Mesenteric fat pad (tissue), 1 donor: ENCODE measurements at places on chromosomes 2 and 18.

GRCh38 chr18:76454418-76454817 lies 40.6 kb downstream of the ZNF516 start:
- DNase-seq = no peak

GRCh38 chr2:46666044-46666679 lies 186.8 kb downstream of the TMEM247 start:
- no peak for DNase-seq

GRCh38 chr18:44033144-44033701 lies 647.5 kb upstream of the SETBP1 start:
- no peak for DNase-seq

- no peak for DNase-seq
Observed at GRCh38 chr18:22084547-22084946, 84.8 kb upstream of the GATA6 start.

DNA sequence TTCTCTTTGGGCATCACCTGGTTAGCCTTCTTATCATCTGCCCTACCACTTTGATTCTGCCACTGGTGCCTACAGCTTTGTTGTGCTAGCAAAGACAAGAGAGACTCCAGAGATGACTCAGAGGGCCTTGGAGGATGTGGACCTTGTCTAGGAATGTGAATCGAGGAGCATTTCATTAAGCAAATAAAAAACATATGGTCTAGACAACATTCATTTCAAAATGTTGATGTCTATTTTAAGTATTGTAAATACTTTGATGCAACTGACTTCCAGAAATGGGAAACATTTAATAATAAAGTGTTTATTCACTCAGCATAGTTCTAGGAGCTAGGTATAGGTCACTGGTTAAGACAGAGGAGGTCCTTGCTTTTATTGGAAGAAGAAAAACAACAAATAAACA lies 195.5 kb downstream of the CDCA7 start:
- no peak for DNase-seq

- DNase-seq = peak; percentile 59
Observed at GRCh38 chr2:71524476-71524875, 71.1 kb downstream of the DYSF start.

DNA sequence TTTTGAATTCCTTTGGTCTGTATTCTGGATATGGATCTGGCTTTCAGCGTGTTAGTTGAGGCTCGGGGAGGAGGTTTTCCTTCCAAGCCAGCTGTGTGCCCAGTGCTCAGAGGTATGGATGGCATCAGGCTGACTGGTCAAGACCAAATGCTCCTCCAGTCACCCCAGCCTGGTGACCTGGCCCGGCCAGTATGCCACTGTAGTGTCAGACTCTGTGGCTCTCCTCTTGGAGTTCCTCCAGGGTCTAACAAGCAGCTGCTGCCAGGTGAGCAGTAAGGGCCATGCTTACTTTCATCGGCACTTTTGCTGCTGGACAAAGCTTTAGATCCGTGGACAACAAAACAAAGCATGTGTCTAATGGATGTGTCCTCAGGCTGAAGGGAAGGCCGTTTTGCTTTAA lies 44.1 kb downstream of the CABLES1 start:
- DNase-seq = no peak

DNA sequence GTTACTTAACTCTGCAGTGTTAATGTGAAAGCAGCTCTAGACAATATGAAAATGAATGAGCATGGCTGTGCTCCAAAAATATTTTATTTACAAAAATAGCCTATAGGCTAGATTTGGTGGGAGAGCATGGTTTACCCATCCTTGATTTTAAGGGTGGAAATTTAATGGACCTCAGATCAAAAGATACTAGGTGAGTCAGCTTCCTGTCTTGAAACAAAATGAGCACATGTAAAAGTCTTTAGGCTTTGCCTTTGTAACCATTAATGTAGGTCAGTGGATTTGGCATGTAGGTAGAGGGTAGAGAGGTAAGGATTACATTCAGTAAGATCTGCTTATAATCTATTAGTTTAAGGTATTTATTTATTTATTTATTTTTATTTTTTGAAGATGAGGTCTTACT lies 72.7 kb downstream of the GREB1L start:
- no peak for DNase-seq

GRCh38 chr2:174682578-174683391 lies 81.5 kb downstream of the CHRNA1 start:
- DNase-seq = no peak
